ENCODE measurements at places on chromosomes 2 and 18. TPM values are rescaled to one million over a fixed set of nuclear protein-coding genes. Genes with fewer than 3 reads are reported as not detected.

Gene IL1F10
- not detected for total RNA-seq

Gene GKN1
- total RNA-seq = not detected

Gene UCN
- 1.0 TPM for total RNA-seq

Gene SGPP2
- total RNA-seq = 0.48 TPM

Gene STK36
- total RNA-seq = 7.6 TPM

Gene ZNF514
- total RNA-seq = 9.4 TPM

Gene KCNE4
- total RNA-seq = 5.0 TPM

Gene ADD2
- total RNA-seq = 0.88 TPM
